Non-pigmented ciliary epithelial cell (primary cell): ENCODE measurements at places on chromosomes 2 and 18.

DNA sequence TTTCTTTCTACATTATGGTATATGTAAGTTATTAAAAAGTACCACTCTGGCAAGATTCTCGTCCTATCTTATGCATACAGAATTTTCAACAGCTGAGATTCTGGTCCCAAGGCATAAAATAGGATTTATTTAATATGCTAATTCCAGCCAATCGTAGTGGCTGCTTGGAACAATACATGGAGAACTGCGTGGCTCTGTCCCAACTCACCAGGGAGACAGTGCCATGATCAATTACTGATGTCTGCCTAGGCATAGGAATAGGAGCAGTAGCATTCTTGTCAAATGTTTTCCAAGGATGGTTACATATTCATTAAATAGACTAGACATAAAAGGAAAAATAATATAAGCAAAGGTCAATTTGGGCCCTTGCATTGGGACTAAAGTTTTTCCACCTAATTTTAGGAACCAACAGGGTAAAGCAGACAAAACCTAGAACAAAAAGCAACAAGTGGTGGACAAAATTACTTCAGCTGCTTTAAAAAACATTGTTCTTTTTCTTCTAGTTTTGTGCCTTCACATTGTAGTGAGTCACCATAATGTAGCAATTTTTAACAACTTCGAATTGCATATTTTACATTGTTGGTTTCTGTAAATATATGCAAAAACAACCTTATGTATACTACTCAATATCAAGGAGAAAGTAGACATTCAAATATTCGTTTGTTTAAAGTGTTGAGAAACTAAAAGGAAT lies 232.8 kb upstream of the ATP5MC3 start:
- DNase-seq: no peak

- DNase-seq: no peak
Observed at GRCh38 chr2:37489041-37489456, 144.6 kb downstream of the QPCT start.

GRCh38 chr2:224946895-224947294 lies 95.4 kb downstream of the DOCK10 start:
- DNase-seq: peak; percentile 70

DNA sequence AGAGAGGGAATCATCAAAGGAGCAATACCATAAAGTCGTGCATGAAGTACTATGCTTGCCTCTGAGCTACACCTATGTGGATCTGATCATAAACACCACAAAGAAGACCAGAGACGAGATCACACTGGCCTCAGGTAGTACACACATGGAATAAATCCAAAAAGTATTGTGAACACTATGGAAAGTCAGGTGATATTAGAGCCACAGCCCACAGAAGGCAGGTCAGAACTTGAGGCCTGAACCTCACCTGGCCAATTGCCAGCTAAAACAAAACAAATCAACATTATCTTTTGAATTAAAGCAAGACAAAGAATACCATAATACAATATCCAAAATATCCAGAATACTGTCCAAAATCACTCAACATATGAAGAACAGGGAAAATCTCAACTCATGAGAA lies 371.1 kb downstream of the NCKAP5 start:
- no peak for DNase-seq

DNA sequence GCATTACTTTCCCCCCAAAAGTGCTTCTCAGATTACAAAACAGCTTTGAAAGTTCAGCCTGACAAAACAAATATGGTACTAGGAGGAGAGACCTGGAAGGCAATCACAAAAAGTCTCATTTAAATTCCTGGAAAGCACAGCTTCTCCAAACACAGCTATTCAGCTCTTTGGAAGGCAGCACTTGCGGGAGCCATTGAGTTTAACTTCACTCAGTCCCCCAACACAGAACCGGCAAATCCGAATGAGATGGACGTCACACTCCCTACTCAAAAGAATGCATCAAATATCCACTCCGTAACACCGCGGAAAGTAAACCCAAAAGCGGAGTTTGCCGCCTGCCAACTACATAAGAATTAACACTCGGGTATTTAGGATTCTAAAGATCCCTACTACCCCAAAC lies 638 bp downstream of the ST6GAL2 start:
- DNase-seq: peak; percentile 5

- DNase-seq: no peak
Observed at GRCh38 chr2:195929531-195929930, 139.1 kb downstream of the DNAH7 start.

DNA sequence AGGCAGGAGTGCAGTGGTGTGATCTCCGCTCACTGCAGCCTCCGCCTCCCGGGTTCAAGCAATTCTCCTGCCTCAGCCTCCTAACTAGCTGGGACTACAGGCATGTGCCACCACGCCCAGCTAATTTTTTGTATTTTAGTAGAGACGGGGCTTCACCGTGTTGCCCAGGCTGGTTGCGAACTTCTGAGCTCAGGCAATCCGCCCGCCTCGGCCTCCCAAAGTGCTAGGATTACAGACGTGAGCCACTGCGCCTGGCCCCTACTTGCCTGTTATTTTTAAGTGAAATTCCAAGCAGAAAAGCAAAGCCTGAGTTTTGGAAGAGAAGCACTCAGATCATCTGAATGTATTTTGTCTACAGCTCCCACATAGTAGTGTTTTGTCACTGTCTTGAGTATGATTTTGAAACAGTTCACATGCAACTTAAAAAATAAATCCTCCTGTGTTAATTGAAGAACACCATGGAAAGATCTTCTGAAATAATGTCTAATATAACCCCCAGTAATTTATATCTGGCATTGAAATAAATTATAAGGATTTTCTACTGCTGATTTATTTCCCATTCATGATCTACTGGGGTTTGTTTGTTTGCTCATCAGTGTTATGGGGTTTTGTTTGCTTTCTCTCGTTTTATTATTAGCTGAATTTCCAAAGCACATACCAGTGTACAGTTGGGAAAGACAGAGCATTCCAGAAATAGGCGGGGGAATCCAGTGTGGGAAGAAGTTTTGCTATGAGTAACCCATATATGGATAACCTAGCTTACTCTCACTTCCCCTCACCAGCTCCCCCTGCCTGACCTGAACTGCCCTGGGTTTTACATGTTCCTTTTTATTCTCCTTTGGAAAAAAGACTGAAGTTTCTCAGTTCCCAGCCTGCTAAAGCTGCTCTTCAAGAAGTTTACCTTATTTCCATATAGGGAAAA lies 80.1 kb upstream of the MAP3K20 start:
- DNase-seq: peak; percentile 75

DNA sequence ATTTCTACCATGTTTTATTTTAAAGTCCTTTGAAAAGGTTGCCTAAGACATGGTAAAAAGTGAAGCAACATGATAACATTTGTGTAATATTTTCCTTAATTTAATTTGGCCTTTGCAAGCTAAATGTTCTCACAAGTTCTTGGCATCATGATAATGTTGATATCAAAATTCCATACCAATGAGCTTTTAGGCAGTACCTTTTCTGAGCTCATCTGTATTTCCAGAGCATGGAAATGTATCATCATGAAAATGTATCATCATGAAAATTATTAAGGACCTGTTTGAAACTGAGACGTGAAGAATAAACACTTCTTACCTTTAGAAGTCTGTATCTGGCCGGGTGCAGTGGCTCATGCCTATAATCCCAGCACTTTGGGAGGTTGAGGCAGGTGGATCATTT lies 73.8 kb downstream of the VWC2L start:
- DNase-seq: no peak

DNA sequence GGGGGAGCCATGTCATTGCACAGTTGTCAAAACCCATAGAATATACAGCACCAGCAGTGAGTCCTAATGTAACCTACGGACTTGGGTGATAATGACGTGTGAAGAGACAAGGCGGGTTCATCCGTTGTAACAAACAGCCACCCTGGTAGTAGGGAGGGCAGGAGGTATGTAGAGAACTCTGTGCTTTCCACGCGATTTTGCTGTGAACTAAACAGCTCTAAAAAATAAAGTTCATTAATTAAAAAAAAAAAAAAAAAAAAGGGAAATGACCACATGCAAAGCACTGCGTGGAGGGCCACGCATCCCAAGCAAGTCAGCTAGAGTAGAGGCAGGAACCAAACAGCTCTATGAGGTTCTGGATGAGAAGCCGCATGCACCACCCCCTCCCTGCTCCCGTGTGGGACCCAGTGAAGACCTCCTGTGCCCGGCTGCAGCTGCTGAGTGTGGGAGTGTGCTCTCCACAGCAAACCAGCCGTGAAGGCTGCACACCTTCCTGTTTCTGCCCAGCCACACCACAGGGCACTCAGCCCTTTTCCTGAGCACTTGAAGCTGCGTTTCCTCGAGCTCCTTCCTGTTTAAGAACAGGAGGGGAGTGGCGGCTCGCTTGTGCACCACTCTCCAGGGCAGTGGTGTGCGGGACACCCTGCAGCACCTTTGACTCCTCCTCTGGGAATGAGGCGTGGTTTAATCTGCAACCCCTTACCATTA lies 65.6 kb downstream of the ODC1 start:
- no peak for DNase-seq

GRCh38 chr2:55929476-55929875 lies 5.9 kb upstream of the EFEMP1 start:
- DNase-seq: no peak

GRCh38 chr2:196171946-196172345 lies 568 bp upstream of the STK17B start:
- no peak for DNase-seq

- DNase-seq: no peak
Observed at GRCh38 chr18:54453996-54454395, 96.3 kb downstream of the C18orf54 start.

- no peak for DNase-seq
Observed at GRCh38 chr2:45992741-45993475, 304.3 kb upstream of the EPAS1 start.

- DNase-seq: no peak
Observed at GRCh38 chr2:222939208-222939856, 78.5 kb downstream of the ACSL3 start.

- DNase-seq: peak; percentile 56
Observed at GRCh38 chr2:29165362-29166241, 50.4 kb downstream of the CLIP4 start.

DNA sequence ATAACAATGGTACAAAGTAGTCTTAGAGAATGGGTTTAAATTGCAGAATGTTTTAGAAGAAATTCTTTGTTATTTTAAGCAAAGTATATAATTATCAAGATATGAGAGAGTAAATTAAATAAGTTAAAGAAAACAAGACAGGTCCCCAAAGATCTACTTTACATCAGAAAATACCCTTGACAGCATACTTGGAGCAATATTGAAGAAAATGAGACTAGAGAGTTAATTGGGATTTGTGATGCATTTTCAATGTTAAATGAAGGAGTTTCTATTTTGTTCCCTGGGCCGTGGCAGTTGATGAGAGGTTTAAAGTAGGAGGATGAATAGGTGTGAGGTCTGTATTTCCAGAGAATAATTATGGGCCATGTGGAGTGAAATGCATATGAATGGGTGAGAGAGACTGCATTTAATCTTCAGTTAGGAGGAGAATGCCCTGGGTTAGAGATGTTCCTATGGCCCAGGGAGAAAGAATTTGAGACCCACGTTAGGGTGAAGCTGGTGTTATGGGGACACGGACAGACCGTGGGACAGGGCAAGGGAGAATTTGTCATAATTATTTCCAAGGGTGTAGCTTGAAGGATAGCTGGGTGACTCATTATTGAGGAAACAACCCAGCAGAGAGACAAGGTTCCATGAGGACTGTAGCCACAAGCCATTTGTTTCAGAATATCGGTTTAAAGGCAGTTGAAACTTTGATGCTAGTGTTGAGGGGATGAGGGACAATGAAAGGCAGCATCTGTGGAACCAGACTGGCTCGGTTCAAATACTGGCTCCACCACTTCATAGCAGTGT lies 22.7 kb downstream of the MGAT5 start:
- no peak for DNase-seq

DNA sequence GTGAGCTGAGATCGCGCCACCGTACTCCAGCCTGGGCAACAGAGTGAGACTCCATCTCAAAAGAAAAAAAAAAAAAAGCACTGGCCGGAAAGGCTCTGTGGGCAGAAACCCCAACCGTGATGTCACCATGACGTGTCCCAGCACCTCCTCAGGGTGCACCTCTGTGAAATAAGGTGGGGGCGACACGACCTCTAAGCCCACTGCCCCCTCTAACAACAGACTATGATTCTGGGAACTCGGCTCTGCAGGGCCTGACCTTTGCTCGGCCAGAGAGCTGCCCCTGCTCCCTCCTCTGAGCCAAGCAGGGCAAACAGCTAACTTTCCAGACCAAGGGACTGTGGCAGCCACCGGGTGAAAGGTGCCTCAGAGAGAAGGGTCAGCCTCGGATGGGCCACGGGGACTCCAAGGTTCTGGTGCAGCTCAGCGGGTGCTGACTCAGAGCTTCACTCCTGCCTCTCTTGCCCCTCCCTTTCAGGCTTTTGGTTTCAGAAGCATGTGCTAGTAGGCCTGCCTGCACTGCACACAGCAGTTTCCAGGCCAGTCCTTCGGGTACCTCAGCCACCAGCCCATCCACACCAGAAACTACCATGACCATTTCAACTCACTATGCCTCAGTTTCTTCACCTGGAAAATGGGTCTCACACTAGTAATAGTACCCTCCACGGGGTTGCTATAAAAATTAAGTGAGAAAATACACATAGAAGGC lies 8.0 kb downstream of the TMBIM1 start:
- DNase-seq: no peak

- DNase-seq: no peak
Observed at GRCh38 chr2:226690461-226691024, 109.1 kb downstream of the IRS1 start.

DNA sequence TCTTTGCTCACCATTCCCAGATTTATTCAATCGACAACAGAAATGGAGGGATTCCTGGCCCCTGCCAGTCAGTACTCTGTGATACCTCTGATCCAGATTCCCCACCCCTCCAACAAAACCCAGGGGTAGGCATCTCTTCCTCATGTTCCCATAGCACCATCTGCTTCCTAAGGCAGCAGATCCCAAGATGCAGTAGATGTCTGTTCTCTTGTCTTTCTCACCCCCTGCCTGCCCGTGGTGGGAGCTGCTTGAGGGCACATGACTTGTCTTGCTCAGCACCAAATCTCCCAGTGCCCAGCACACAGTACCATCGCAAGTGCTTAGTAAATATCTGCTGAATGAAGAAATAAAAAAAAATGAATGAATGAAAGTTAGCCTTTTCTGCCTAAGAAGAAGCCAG lies 98.2 kb downstream of the ZBTB7C start:
- DNase-seq: no peak

DNA sequence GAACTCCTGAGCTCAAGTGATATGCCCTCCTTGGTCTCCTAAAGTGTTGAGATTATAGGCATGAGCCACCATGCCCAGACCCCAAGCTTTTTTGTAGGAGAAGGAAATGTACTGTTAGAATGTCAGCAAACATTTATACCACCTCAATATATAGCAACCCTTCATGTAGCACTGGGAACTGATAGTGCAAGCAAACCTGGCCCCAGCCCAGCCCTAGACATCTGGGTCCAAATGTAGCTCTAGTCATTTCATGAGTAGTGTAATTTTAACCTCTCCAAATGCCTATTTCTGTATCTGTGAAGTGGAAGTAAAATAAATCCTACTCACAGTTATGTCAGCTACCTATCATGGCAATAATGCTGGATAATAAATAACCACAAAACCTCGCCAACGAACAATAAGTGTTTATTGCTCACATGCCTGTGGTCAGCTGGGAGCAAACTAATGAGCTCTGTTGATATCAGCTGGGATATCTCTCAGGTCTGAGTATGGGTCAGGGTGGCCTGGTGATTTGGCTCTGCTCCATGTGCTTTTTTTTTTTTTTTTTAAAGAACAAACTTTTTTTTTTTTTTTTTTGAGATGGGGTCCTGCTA lies 180.4 kb downstream of the CD8B2 start:
- no peak for DNase-seq

- DNase-seq: no peak
Observed at GRCh38 chr2:229784791-229785190, 70.4 kb upstream of the DNER start.

GRCh38 chr2:86393521-86394491 lies 47.4 kb upstream of the KDM3A start:
- DNase-seq: no peak

- peak; percentile 26 for DNase-seq
Observed at GRCh38 chr2:205188239-205189138, 493.8 kb upstream of the NRP2 start.
